Foreskin fibroblast (primary cell): ENCODE measurements at places on chromosomes 6 and 20.

DNA sequence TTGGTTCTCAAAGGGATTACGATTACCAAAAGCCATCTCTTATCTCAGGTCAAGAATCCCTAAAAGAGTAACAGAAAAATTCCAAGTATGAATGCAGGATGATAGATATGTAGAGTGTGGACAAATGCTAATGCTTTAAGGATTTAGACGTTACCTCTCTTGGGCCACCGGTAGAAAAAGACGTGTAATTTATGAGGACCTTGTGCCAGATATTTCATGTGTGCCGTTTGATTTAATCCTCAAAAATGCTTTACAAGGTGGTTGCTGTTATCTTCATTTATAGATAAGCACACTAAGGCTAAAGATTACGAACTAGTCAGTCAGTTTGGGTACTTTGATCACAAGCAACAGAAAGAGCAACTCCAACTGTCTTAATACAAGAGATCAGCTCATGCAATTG, 370.8 kb upstream of the JAG1 start:
- DNase-seq = no peak

GRCh38 chr6:108714101-108714765, 134.0 kb upstream of the ARMC2 start:
- DNase-seq = peak; percentile 87

GRCh38 chr6:147695819-147696218, 187.3 kb downstream of the SAMD5 start:
- DNase-seq = no peak

DNA sequence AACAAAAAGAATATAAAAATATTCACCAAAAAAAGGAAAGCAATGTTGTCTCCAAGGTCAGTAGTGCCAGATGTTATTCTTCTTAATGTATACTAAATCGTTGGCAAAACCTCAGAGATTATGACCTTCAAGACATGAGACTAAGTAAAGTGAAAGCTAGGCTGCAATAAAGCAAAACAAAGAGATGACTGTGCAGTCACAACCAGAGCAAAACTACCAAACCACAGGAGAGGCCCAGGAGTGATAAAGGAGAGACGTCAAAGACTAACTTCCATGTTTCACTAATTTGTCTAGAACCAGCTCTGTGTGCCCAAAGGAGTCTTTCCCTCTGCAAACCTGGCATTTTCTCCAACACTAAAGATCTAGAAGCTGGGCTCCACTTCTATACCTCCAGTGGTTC, 155.9 kb upstream of the POU3F2 start:
- DNase-seq = no peak

GRCh38 chr20:12061466-12061865, 143.8 kb downstream of the BTBD3 start:
- DNase-seq = no peak

GRCh38 chr6:40882323-40882997, 156.6 kb downstream of the UNC5CL start:
- DNase-seq = no peak

DNA sequence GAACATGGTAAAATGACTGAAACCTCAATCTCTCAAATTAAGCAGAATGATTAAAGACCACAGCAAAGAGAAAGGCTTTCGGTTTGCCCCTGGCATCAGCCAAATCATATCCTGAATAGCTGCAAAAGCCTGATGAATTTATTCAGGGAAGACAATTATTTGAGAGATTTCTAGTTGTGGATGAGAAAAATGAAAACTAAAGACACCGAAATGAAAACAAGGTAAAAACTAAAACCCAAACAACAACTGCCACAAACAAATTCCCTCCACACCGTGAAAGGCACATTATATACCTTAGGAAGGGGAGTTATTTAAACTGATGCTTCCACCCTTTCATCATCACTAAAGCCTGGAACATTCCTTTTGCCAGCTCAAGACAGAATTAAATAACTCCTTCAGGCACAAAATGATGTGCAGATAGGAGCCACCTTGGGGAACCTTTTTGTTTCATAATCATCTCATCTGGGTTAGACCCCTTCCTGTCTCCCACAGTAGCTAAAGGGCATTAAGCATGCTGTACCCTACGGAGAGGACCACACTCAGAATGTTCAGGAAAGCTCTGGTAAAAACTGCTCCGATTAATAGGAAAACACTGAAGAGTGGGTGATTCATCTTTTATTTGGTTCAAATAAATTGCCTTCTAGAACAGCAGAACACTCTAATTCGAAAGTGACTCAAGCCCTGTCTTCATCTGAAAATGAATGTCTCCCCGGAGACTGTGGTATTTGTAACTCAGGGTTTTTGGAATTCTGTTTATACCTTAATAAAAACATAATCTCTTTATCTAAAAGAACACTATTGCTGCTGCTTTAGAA, 9.1 kb upstream of the ANKRD60 start:
- peak; percentile 56 for DNase-seq

- DNase-seq = no peak
These were observed 467.3 kb downstream of the ADGRB3 start for GRCh38 chr6:69102416-69102815.

DNA sequence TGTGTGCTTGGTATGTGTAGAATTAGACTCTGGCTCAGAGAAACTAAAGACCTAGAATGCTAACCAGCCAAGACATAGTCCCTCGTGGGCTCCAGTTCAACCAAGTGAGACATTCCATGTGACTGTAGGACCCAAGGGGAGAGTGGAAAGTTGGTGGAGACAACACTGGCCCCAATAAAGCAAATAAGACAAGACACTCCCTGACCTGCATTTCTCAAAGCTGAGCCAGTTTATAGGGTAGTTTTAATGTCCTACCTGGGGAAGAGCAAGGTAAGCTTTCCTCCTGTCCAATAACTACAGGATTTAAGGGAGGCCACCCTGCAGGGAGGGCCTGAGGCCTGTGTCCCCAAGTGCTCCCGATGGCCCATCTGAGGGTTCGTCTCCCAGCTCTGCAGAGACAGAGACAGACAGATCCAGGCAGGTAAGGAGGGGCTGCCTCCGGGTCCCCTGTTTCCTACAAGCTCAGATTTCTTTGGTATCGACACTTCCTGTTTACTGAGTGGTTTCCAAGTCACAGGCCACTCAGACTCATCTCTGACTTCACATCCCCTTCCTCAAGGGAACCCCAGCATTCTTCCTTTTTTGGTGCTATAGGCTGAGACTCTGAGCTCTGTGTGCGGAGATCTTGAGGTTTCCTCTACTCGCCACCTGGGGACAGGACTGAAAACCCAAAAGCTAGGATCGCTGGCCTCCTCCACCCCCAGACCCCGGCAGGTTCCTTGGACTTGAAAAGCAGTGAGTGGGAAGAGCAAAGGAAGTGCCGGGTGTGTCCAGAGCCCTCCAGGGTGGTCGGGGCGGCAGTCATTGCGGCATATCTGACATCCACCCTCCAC, 92.4 kb downstream of the PRND start:
- DNase-seq = no peak

- DNase-seq = no peak
These were observed 45.8 kb downstream of the TOP1 start for GRCh38 chr20:41074441-41074840.

DNA sequence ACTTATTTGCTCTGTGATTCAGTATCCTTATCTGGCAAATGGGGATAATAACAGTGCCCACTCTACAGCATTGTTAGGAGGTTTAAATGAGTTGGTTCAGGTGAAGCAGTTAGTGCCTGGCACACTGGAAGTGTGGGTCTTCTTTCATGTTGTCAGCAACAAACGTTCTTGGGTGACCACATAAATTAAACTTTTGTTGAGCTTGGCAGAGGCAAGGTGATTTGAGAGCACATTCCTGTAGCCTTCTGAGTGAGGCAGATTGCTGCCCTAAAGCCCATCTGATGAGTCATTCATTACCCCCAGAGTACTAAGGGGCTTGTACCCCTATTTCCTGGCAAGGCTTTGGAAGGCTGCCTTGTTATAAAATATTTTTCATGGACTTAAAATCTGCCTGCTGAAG, 25.8 kb downstream of the SEC23B start:
- no peak for DNase-seq

GRCh38 chr20:35601990-35602389, 13.6 kb upstream of the SPAG4 start:
- no peak for DNase-seq

- no peak for DNase-seq
These were observed 7.1 kb upstream of the ZNF318 start for GRCh38 chr6:43376551-43376981.

GRCh38 chr6:13523826-13524622, 36.6 kb upstream of the GFOD1 start:
- no peak for DNase-seq

DNA sequence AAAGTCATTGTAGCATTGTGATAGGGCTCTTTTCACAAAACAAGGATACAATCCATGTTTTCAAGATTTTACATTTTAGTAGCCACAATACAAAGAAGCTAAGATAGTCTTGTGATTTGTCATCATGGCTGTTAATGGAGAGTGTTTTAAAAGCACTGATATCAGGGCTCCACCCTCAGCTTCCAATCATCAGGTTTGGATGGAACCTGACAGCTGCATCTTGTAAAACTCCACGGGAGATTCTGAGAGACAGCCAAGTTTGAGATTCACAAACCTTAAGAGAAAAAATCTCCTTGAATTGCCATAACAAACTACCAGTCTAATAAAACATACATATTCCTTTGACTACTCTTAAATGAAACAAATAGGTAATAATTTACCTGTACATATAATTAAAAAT, 280.2 kb downstream of the ESR1 start:
- no peak for DNase-seq

DNA sequence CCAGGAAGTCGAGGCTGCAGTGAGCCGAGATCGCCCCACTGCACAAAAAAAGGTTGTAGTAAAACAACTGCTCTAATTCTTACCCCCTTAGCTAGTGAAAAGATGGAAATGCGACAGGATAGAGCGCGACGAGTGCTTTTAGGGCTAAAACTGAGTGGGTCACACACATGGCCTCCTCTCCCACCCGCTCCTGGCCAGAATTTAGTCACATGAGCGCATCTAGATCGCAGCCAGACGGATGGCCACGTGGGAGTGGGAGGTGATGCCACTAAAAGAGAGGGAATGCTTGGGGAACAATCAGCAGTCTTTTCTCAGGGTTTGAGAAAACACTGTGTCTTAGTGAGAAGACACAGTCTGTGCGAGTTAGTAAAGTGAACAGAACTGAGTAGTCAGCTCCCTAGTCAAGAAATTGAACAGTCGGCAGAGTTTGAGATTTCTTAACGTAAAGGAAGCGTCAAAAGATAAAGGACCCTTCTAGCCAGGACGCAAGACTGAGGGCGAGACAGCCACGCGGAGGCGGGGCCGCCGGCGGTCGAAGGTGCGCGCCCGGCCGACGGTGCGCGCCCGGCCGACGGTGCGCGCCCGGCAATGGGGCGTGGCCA, 664 bp upstream of the ACTR5 start:
- no peak for DNase-seq

DNA sequence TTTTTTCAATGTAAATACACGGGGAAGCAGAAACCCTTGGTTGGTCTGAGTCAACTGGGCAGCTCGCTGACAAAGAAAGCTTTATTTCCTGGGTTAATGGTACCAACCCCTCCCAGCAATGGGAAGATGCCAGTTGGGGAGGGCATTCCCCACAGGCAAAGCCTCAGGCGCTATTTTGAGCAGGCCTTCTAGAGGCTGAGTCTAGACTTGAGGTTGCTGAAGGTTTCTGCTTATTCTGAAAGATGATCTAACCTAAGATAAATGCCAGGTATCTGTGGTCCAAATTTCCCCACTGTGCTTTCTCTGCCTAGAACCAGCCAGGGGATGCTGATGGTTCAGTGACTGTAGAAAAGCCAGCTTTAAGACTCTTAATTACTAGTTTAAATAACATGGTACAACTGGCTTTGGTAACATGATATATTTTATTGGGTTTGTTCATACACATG, 172.5 kb upstream of the JARID2 start:
- no peak for DNase-seq

DNA sequence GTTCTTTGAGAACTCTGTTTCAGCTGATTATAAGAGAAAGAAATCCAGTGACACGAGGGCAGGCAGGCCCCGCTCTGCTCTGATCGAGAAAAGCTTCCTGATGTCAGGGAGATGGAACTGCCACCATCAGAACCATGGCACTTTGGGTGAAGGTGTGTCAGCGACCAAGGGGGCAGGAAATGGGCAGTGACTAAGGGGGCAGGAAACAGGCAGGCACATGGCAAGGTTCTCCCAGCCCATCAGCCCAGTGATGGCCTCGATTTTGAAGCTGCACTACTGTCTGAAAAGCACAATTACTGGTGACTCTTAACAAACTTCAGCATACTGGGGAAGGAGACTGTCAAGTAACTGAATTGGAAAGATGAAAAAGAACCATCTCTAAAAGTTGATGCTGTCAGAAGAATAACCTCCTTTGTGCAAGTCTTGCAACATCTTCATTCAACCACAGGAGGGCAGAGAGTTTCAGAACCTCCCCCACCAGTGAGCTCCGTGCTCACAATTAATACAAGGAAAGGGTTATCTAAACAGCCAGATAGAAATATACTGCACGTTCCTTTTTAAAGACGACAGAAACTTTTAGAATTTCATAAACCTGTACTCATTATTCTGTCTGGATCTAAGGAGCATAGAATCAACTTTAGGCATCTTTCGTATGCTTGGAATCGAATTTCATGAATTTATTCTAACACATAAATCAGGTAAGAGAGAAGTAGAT, 39.1 kb downstream of the TMX4 start:
- peak; percentile 77 for DNase-seq

DNA sequence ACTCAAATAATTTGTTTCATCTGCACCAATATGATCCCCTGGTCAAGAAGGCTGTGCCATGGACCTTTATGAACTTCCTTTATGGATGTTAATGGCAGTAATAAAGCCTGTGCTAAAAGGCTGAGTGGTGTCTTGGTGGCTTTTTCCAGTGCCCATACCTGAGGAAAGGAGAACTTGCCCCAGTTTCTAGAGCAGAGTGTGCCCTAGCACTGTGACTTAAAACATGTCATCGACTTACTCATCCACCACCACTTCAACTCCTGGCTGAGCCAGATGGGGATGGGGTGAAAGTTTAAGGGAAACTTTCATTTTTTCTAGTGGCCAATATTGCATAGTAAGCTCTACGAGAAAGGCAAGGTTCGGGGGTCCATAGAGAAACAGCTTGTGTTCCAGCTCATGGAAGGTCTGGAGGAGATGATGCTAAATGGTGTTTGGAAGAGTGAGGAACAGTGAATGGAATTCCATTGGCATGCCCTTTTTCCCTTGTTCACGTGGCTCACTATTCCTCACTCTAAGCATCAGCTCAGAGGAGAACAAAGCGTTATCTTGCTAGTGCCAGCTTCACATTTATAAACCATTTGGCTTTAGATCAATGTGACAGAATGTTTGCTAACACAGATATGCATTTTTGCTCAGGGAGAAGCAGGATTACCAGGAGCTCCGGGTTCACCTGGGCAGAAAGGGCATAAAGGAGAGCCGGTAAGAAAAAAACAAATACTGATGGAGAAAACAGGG, 71.2 kb downstream of the COL19A1 start:
- no peak for DNase-seq
